Inflammatory macrophage (primary cell): ENCODE measurements at places on chromosomes 6 and 20.

GRCh38 chr6:86848986-86849385 lies 88.3 kb upstream of the HTR1E start:
- DNase-seq = no peak

DNA sequence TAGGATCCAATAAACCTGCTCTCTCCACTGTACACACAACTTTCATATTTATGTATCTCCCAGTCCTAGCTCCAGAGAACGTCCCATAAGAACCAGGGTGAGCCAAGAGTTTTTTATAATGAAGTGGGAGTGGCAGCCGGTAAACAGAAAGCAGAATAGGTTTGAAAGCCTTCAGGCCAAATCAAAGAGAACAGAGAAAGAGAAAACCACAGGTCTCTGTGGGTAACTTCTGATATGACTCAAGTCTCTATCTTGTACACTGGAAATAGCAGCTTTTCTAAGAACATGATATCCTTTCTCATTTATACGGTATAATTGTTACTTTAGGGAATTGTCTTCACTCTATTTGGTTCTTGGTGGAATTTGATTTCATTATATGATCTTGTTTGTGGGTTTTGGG lies 273.6 kb downstream of the PACRG start:
- no peak for DNase-seq

GRCh38 chr6:81865712-81866111 lies 113.2 kb upstream of the TENT5A start:
- no peak for DNase-seq

- DNase-seq = peak; percentile 60
Measured at GRCh38 chr6:123415844-123416468, 220.8 kb downstream of the TRDN start.

- peak; percentile 39 for DNase-seq
Measured at GRCh38 chr20:37526238-37526838, 1.3 kb downstream of the BLCAP start.
